Lung microvascular endothelial cell (primary cell): ENCODE measurements at places on chromosomes 11 and 22. TPM values are rescaled to one million over a fixed set of nuclear protein-coding genes. Genes with fewer than 3 reads are reported as not detected.

- no peak for DNase-seq
These were observed 37.1 kb downstream of the RELT start for GRCh38 chr11:73413256-73413655.

DNA sequence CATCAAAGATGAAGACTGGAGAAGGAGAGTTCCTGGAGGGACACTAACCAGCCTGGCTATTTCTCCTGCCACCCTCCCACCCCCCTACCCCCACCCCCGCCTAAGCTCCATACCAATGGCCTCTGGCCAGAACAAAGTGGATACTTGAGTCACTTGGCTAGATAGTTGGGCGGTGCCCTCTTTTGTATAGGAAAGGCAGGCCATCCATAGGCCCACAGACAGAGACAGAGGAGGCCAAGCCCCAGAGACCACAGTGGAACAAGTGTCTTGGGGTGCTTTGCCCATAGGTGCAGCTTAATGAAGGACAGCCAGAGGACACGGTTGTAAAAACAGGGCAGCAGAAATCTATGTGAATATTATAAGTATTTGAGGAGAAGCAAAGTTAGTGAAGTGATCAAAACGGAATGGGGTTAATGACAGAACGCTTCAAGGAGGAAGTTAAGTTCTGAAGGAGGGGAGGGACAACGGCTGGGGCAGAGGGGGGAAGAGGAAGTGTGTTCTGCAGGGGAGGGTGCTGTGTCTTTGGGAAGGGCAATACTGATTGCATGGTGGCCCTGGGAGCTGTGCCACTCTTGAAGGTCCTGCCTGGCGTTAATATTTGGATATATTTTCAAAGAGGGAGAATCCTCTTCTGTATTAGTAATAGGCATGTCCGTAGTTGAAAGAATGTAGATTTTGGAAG is 32.7 kb downstream of the FLI1 start:
- DNase-seq: peak; percentile 29

OR5A1 gene
- total RNA-seq: not detected in 2 replicates

TM7SF2 gene
- total RNA-seq: 15.3 and 21.4 TPM in 2 replicates

TMPRSS5 gene
- total RNA-seq: under 0.01 and 0.20 TPM in 2 replicates

TSPAN18 gene
- total RNA-seq: 25.3 and 31.5 TPM in 2 replicates

CRYBA4 gene
- total RNA-seq: not detected in 2 replicates
